Activated naive CD4-positive, alpha-beta T cell (primary cell): ENCODE measurements at places on chromosomes 6 and 20.

- DNase-seq, result peak; percentile 32
Measured at GRCh38 chr6:43428112-43428570, 800 bp downstream of the ABCC10 start.

GRCh38 chr6:153511896-153512496 is 380.9 kb upstream of the RGS17 start:
- DNase-seq, result no peak

DNA sequence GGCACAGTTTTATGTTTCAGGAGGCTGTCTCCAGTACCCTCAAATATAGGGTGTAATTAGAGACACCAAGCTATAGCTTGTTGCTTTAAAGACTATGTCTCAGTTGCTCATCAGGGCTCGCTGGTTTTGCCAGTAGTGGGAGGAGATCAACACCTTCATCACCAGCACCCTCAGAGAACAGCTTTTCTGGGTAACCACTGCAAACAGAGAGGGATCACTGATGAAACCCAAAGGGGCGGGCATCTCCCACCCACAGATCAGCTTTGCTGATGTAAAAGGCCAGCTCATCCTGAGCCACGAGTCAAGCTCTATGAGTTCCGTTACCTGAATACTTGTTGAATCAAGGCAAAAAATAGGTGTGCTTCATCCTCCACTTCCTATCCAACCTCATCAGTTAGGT is 187.7 kb downstream of the AIG1 start:
- no peak for DNase-seq

- DNase-seq, result no peak
Measured at GRCh38 chr6:153947808-153948447, 91.1 kb upstream of the OPRM1 start.

DNA sequence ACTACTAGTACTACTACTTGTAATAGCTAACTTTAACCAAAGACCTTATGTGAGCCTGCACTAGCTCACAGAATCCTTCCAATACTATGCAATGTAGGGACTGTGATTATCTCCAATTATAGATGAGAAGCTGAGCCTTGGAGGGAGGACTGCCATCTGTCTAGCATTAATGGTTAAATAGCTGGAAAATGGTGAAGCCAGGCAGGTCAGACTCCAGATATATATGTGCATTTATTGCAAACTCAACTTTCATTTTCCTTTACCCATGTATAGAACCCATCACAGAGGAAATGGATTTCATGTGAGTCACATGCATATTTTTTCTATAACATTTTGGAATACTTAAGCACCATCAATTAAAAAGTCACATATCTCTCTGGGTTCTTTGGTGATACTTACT is 229.9 kb downstream of the BCAS1 start:
- no peak for DNase-seq

- DNase-seq, result no peak
Measured at GRCh38 chr20:25191051-25191450, 4.5 kb upstream of the ENTPD6 start.

DNA sequence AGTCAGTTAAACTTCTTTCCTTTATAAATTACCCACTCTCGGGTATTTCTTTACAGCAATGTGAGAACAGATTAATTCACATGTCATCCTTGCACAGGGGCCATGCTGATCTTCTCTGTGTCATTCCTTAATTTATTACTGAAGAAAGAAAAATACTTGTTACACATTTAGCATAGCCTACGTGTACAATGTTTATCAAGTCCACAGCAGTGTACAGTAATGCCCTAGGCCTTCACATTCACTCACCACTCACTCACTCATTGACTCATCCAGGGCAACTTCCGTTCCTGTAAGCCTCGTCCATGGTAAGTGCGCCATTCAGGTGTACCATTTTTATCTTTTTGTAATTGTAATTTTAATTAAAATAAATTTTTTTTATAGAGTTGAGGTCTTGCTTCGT is 73.6 kb downstream of the RSPH3 start:
- DNase-seq, result no peak

- DNase-seq, result no peak
Measured at GRCh38 chr6:13428583-13429405, 58.6 kb downstream of the GFOD1 start.

DNA sequence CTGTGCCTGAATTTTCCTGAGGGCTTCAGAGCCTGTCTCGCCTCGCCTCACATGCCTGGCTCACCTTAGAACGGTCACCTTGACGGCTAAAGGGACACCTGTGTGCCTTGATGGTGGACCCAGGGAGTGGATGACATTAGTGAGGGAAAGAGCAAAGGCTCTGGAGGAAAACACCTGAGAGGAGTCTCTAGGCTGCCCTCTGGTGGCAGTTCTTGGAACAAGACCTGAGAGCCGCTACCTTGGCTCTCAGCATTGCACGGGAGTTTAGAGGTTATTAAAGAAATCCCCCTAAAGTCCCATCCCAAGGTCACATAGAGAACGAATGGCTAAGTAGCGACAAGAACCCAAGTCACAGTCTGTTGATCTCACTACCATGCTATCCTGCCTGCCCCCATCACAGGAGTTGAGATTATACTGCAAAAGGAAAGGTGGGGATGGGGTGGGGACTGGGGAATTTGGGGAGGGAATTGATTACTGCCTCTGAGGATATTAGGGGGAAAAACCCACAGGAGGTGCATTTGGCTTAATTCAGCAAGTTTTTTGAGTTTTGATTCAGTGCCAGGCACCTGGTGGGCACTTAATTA is 7.9 kb upstream of the CDSN start:
- peak; percentile 43 for DNase-seq

DNA sequence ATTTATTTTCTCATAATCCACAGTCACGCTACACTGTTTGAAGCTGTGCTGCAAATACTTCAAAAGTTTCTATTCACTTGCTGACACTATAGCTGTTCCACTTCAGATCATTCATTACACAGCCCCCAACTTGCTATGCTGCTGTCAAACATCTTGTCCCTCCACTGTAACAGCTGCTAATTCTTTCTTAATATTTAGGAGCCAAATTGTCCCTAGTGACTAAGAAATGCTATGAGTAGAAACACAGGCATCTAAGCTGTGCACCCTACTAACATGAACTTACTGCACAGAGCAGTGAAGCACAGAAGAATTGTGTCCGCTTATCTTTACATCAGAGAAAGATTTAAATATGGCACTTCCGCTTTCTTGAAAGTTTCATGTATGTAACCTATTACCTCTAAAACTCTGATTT is 91.3 kb downstream of the PDE10A start:
- DNase-seq, result no peak

- DNase-seq, result no peak
Measured at GRCh38 chr6:52019092-52019491, 68.3 kb downstream of the PKHD1 start.

- no peak for DNase-seq
Measured at GRCh38 chr6:118881440-118882313, 12.3 kb upstream of the ASF1A start.

- no peak for DNase-seq
Measured at GRCh38 chr6:55528624-55529023, 50.4 kb downstream of the HMGCLL1 start.

GRCh38 chr20:19749618-19750071 is 8.4 kb upstream of the RIN2 start:
- no peak for DNase-seq

DNA sequence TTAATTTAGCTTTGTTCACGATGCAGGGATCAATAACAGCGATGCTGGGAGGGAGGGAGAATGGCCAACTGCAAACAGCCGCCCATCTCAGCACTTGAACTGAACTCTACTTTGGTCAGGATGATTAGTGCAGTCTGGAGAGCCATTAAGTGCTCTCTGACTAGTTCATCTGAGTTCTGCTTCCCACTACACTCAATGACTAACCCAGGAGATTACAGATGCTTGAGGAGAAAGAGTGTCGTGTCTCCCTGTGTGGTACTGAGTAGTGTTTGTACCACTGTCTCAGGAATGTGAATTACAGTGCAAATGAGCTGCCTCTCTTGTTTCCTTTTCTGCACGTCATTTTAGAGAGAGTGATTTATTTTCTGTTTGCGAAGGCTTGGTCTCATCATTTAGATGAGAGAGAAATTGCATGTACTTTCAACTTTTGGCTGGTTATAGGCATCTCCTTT is 23.5 kb downstream of the CARMIL1 start:
- no peak for DNase-seq

DNA sequence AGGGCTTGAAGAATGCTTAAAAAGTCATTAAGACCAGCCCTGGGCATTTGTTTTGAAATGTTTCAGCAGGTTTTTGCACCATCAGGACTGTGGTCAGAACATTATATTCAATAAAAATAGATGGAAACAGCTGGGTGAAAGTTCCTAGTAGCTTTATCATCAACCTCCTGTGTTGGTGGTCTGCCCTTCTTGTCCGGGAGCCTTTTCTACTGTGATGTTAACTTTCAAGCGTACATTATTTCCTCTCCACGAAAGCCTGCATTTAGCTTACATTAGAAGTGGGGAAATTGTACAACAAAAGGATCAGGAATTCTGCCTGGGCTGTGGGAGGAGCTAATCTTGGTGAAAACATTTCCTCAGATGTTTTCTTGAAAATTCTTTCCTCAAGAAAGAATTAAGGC is 71.1 kb downstream of the LAMA4 start:
- DNase-seq, result no peak

- DNase-seq, result no peak
Measured at GRCh38 chr6:106609699-106610098, 19.6 kb downstream of the RTN4IP1 start.

GRCh38 chr6:157806856-157807215 is 16.2 kb upstream of the SNX9 start:
- no peak for DNase-seq

DNA sequence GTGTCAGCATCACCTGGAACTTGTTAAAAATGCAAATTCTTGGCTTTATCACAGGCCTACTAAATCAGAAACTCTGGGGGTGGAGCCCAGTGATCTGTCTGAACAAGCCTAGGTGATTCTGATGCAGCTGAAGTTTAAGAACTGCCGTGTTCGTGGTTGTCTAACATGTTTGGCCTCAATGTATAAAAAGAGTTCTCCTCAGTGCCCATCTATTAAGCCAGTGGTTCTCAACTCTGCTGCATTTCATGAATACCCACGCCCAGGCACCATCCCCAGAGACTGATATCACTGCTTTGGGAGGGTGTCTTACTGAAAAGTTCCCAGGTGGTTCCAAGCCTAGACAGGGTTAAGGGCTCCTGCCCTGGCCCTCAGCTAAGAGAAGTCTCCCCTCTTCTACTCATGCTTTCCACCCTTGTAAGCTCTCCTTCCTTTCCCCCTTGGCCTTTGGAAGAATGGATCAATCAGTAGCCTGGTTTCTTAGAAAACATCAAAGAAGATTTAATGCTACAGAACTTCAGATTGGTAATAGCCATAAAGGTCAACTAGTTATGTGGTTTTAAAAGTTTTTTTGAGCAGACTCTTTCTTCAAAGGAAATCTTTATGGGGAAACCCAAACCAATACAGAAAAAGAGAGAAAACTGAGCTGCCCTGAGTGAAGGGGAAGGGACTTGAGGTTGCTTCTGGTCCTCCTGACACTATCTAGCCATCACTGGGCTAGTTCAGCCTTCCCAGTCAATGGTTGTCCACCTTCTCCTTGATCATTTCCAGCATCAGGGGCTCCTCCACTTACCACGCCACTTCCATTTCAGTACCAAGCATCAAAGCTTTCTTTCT is 38.9 kb upstream of the TNFAIP3 start:
- no peak for DNase-seq

DNA sequence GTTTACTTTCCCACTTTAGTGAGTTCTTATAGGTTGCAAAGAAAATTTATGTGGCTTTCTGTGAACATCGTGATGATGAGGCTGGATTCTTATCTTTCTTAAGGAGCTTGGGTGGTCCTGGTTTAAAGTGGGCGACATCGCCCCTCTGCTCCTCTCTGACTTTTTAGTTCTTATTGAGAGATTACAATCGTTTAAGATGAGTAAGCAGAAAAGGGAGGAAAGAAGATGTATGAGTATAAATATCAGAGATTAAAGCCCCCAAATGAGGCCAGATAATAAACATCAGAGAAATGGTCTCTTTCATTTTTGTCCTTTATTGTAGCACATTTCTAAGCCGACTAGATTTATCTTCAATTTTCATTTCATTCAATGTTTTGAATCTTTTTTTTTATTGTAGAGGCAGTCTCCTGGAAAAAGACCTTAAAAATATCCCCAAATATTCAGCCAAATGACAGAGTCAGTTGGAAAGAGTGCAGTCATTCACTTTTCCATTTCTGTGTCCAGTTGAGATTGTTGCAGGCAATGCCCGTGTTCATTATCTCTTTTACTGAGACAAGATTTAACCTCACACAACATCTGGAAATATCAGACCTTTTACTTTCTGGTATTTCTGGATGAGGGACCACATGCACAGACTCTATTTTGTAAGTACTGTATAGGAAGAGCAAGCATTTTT is 62.0 kb upstream of the PDE7B start:
- no peak for DNase-seq

- DNase-seq, result no peak
Measured at GRCh38 chr6:70834520-70834919, 122.3 kb downstream of the B3GAT2 start.

GRCh38 chr6:36616893-36617521 is 22.8 kb downstream of the SRSF3 start:
- DNase-seq, result no peak

DNA sequence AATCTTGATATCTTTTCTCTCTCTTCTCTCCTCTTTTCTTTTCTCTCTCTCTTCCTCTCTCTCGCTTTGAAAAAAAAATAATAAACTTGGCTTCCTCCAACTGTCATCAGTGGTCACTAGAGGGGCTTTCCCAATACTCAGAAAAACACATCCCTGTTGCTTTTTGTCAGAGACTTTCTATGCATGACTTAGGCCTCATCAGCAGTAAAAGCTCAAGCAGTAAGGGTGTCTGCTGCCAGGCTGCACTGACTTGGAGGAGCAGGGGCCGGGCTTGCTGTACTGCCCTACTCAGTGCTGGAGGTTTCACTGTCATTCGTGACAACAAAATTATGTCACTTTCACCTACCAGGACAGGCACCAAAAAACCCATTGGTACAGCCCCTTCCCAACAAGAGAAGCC is 272.0 kb downstream of the ADGB start:
- DNase-seq, result no peak

DNA sequence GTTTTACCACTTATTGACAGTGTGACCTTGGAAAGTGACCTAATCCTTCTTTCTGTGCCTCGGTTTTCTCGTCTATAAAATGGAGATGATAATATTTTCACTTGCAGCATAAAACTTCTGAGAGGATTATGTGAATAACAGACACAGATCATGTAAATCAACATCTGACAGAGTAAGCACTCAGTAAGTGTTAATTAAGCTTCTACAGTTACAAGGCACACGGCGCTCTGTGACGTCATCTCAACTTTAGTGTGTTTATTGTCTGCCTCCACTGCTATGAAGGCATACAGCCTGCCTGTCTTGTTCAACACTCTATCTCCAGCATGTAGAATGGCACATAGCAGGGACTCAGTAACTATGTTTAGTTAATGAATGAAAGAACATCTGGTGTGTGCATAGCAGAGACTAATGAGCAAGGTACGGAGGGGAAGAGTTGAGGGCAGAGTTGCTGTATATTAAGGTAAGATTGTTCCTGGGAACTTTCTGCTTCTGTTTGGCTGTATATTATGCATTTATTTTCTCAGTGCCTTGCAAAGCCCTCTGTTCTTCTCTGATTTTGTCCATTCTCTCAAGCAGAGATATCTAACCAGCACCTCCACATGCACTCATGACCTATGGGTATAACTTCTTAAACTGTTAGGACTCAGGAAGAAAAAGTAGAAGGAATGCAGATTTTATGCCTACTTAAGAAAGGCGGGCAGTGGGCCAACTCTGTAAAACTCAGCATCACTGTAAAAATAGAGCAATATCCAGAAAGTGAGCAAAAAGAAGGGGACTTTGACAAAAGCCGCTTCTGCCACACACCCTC is 66.4 kb upstream of the STMND1 start:
- no peak for DNase-seq

- no peak for DNase-seq
Measured at GRCh38 chr6:146915671-146916127, 288.5 kb upstream of the STXBP5 start.

- no peak for DNase-seq
Measured at GRCh38 chr6:12301018-12301417, 10.9 kb downstream of the EDN1 start.
